ENCODE measurements at places on chromosomes 11 and 22. TPM values are rescaled to one million over a fixed set of nuclear protein-coding genes. Genes with fewer than 3 reads are reported as not detected.

SPINDOC gene
- polyA plus RNA-seq: 0.10 TPM

GLYATL1B gene
- polyA plus RNA-seq: not detected

DNA sequence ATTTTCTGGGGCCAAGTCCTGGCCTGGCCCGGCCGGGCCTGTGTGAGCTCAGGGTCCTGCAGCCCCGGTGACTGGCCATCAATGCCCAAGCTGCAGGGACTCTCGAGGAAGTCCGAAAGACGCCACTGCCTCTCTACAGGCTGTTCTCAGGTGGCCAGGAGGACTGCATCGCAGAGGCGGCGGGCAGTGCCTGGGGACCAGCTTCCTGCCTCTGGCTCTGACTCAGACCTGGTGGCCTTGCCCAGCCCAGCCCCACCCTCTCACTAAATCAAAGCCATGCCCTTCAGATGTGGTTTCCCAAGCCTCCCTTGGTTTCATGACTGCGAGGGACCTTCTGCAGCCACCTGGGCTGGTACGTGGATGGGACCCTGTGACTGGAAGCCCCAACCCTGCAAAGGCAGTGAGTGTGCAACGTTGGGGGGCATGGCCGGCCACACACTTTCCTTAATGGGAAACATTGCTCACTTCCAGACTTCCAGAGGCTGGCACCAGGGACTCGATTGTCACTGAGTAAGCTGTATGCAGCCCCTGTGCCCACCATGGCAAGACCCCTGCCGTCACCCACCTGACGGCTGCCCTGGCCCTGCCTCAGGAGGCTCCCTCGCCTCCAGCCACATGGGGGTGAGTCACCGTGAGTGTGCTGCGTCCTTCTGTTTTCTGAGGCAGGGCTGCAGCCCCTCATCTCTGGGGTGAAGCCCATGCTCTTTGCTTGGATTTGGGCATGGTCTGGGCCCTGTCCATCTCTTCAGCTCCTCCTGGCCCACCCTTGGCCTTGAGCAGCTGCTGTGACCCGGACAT lies 6.0 kb upstream of the FGF3 start:
- no peak for DNase-seq

DNA sequence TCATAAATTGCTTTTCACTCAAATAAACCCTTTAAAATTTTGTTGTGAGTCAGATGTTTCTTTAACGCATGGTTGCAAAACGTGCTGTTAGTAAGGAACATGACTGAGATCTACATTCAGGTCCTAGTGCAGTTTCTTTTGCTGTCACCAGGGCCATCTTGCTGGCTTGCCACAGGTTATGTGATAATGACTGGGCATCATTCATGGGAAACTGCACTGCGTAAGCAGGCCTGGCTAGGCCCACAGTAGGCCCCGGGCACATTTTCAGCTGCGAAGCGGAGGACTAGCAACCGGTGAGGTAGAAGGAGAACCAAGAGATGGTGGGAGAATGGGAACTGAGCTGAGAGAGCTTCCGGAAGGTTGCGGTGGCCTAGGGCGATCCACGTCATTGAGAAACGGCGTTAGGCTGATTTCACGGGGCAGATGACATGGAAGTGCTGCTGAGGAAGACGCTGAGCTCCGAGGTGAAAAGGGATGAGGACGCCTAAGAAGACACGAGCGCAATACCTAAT lies 3.2 kb upstream of the KLHDC7B start:
- DNase-seq: peak; percentile 98

Data from CD14-positive monocyte (primary cell).